BJ (cell line): ENCODE measurements at places on chromosomes 4 and X.
A peak's percentile ranks its signal among the peaks of the same experiment; 100 is the strongest.

GRCh38 chr4:1502976-1503375 lies 96.7 kb upstream of the NKX1-1 start:
- DNase-seq, result no peak

GRCh38 chr4:6452897-6453687 lies 19.3 kb downstream of the PPP2R2C start:
- DNase-seq, result no peak

GRCh38 chr4:73856518-73856917 lies 3.4 kb downstream of the PF4V1 start:
- DNase-seq, result peak; percentile 79

GRCh38 chr4:3257103-3257555 lies 8.2 kb downstream of the MSANTD1 start:
- no peak for DNase-seq

- no peak for DNase-seq
These were observed 5.7 kb downstream of the EIF1AX start for GRCh38 chrX:20135944-20136343.

DNA sequence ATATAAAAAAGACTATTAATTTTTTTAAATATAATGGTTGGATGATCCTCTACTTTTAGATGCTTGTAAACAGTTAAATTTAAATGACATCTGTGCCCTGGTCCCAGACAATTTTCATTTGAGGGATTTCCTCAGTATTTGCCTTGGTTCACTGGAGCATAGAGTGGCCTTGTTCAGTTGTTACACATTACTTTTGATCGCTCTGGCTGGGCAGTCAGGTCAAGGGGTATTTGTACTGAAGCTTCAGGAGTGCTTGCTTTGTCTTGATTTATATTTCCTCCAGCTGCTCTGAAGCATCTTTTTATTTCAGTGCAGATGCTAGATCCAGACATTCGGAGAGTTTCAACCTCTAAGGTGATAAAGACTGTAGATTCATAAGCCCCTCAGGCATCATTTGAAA lies 50.0 kb downstream of the COMMD8 start:
- DNase-seq, result no peak

DNA sequence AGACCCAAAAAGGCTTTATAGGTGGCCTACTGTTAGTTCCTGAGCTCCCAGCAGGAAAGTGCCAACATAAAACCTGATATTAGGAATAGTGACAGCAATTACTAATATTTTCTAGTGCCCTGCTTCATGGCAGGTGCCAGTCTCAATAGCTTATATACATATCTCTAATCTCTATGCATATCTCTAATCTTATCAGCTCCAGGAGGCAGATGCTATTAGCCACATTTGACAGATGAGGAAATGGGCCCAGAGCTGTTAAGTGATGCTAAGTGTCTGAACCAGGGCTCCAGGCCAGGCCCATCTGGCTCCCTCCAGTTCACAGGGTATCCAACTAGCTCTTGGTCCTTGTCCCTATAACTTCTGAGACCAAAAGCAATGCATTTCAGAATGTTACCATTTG lies 142.5 kb downstream of the CHIC2 start:
- no peak for DNase-seq

DNA sequence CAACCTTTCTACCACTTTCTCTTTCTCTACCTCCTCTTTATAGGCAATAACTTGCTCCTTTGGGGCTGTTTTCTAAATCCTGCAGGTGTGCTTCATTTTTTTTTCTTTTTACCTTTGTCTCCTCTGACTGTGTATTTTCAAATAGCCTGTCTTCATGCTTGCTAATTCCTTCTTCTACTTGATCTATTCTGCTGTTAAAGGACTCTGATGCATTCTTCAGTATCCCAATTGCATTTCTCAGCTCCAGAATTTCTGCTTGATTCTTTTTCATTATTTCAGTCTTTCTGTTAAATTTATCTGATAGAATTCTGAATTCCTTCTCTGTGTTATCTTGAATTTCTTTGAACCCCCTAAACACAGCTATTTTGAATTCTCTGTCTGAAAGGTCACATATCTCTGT lies 67.7 kb upstream of the IL2 start:
- no peak for DNase-seq

GRCh38 chr4:44931720-44932119 lies 205.4 kb upstream of the GNPDA2 start:
- DNase-seq, result no peak

DNA sequence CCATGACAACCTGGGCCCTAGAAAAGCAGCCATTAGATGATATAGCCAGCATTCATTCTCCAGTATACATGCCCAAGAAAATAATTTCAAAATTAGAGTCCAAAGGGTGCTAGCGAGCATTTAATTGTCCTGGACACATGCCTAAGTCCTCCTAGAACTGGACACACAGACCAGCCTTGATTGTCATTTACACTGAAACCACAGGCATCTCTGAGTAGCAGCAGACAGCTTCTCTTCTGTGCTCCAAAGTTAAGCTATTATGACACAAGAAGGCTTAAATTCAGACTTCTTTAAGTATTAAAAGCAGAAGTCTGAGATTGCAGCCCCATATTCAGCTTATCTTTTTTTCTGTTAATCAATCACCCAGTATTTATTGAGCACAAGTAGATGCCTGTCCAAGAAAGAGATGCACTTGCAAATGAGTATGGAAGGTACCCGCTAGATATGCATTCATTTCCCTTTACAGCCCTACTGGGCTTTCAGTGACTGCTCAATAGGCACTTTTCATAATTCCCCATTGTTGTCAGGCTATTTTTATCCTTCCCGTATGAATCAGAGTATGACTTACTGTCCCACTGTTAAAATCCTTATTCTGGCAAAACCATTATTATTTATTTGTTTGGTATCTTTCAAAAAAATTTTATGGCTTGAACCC lies 374.1 kb downstream of the FBXW7 start:
- no peak for DNase-seq

GRCh38 chrX:123665197-123665596 lies 67.7 kb downstream of the THOC2 start:
- DNase-seq, result no peak

- DNase-seq, result no peak
These were observed 97.0 kb downstream of the ARX start for GRCh38 chrX:24918715-24919114.

DNA sequence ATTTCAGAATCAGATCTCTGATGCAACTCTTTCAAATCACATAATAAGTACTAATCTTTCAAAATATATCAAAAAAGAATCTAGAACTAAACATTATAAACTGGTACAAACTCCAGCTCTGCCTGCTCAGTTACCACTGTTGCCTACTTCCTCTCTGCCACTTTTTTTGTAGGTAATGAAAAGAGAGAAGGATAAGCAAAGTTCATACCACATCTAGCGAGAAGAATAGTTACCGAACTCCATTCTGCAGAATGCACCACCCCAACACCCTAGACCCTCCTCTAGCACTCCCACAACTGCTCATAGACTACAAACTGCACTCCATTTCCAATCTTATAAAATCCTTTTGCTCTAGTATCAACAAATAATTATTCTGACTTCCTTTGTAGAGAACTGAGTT lies 19.7 kb upstream of the LRBA start:
- no peak for DNase-seq

GRCh38 chrX:136183917-136184316 lies 36.6 kb downstream of the FHL1 start:
- DNase-seq, result no peak
